ENCODE measurements at places on chromosomes 11 and 22.

DNA sequence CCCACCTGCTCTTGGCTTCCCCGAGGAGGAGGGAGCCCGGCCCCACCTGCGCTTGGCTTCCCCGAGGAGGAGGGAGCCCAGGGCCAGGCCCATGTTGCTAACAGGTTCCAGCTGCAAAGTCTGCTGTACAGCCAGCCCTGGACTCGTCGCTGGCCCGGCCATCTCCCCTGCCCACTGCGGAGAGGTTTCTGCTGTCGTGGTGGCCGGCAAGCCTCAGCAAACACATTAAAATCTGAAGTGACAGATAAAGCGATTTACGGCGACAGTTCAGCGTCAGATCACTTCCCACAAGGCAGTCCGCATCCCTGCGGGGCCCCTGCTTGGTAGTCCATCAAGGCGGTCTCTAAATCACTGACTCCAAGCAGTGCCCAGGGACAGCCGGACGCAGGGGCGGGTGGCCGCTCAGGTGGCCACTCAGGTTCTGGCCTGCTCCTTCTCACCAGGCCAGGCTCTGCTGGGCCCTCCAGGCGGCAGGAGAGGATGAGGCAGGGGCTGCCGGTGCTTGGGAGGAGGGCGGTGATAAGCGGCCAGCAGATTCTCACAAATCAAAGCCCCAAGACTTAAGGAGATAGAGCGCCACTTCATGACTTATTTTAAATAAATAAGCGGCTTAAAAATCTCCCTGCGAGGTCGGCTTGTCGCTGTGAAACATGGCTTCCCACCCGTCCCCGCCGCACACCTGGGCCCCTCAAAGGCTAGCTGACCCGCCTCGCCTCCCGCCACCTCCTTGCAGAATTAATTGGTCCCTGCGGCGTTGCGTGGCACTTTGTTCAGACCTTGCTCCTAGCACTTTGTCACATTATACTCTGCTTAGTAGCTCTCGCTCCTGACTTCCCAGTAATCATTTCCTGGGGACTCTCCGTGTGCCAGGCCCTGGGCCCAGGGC is 21.1 kb downstream of the MACROD1 start:
- no peak for DNase-seq

- no peak for DNase-seq
Observed at GRCh38 chr11:81990659-81991443, 742.8 kb downstream of the FAM181B start.

DNA sequence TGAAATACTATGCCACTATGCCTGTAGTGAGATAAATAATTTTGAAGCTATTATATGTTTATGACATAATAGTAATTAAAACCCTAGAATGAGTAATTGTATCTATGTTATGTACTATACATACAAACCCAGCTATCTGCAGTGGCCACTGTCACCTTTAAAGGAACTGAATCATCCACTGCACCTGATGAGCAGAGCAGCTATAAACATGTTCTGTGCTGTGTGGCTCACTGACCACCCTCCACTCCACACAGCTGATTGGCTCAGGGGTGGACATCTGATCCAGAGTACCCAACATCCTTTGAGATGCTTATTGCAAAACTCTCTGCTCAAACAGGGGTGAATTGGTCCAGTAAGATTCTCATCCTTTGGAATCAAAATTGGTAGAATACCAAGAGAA is 19.2 kb upstream of the RRAS2 start:
- DNase-seq, result no peak

- no peak for DNase-seq
Observed at GRCh38 chr11:46562527-46562926, 31.3 kb downstream of the AMBRA1 start.

DNA sequence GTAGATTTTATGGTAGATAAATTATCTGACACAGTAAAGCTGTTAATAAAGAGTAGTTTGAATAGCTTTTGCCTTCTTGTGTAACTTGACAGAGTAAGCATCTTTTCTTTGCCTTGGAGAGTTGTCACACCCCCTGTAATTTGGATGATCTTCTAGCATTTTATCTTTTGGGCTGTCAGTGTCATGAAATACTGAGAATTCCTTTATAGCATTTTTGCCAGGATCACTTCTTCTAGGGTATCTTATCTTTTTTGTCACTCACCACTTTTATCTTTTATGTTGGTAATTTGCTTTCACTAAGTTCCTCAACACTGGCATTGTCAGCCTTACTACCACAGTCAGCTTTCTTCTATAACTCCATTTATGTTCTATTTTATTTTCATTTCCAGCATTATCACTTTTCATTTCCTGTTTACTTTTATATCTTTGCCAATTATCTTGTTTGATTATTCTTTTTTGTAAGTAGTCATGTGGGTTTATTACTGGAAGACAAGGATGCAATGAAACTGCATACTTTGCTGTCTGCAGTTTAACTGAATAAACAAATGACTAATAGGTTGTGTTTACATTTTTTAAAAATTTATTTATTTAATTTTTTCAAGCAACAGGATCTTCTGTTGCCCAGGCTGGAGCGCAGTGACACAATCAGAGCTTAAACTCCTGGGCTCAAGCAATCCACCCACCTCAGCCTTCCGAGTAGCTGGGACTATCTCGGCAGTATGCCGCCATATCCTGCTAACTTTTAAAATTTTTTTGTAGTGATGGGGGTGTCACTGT is 28.1 kb upstream of the ACAT1 start:
- DNase-seq, result no peak

DNA sequence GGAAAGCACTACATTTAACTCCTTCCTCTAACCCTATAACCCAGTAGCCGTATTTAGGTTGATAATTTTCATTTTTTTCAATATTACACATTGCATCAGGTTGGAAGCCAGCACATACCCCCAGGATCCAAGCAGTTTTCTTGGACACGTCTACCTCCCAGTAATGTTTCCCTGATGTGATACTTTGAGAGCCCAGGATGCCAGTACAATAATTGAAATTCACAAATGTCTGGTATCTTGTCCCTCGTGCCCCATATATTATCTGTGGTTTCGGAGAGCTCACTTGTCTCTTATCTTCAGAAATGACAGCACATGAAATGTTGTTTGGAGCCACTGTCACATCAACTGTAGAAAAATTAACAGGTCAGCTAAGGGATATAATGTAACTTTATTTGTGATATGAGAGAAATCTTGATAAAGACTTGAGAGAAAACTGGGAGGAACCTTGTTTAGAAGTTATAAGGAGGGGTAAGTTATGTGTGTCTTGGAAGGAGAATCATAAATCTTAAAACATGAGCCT is 19.8 kb downstream of the TRIM5 start:
- DNase-seq, result no peak

DNA sequence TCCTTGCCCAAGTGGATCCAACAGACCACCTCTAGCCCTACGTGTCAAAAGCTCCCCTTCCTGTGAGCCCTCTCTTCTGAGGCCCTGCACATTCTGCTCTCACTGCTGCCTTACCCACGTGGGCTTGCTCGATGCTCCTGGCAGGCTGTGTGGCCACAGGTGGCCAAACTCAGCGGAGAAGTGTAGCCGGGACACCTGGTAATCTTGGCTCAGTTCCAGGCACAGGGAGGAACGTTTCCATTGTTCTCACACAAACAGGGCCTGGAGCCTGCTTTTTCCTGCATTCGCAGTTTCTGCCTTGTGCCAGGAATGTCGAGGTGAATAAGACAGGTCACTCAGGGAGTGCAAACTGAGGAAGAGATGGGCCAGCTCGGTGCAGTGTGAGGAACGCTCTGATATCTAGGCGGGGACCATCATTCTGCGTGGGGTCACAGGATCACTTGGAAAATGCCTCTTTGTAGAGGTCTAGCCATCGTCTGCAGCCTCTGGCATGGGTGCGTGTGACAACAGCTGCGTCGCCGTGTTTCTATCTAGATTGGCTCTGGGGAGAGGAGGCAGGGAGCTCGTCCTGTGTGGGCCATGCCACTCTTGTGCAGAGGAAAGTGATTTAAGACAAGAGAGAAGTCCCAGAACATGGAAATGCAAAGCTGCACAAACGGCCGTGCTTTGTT is 127.6 kb upstream of the PARVA start:
- no peak for DNase-seq

GRCh38 chr22:25546751-25547150 is 17.7 kb upstream of the GRK3 start:
- no peak for DNase-seq

DNA sequence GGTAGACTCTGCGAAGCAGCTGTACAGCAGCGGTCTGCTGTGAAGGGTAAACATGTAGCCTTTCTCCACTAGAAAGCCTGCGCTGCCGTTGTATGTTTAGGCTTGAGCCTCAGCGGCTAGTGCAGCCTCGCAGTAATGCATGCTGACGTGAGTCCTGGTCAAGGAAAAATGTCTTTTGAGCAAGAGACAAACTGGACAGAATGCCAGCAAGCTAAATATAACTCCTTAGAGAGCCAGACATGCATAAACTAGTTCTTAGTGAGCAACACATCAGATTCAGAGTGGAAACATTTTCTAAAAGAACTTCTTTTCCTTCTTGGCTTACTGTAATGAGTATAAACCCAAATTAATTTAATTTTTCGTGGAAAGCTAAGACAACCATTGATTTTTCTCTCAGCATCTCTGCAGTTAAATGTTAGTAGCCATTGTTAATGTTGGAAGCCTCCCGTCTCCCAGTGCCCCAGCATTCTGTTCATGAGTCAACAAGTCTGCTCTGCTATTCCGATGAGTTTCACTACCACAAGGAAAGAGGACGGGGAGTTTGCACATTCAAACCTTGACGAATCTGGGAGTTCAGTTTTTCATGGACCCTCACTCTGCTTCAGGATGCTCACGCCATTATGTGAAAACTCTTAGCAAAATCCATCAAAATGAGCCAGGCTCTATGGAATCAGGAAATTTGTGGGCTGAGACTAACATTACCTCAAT is 51.4 kb downstream of the JAM3 start:
- DNase-seq, result no peak

- DNase-seq, result no peak
Observed at GRCh38 chr11:113016905-113017304, 55.7 kb downstream of the NCAM1 start.

- no peak for DNase-seq
Observed at GRCh38 chr11:88293931-88294330, 43.6 kb downstream of the CTSC start.

- no peak for DNase-seq
Observed at GRCh38 chr11:126839496-126839895, 161.1 kb downstream of the KIRREL3 start.

DNA sequence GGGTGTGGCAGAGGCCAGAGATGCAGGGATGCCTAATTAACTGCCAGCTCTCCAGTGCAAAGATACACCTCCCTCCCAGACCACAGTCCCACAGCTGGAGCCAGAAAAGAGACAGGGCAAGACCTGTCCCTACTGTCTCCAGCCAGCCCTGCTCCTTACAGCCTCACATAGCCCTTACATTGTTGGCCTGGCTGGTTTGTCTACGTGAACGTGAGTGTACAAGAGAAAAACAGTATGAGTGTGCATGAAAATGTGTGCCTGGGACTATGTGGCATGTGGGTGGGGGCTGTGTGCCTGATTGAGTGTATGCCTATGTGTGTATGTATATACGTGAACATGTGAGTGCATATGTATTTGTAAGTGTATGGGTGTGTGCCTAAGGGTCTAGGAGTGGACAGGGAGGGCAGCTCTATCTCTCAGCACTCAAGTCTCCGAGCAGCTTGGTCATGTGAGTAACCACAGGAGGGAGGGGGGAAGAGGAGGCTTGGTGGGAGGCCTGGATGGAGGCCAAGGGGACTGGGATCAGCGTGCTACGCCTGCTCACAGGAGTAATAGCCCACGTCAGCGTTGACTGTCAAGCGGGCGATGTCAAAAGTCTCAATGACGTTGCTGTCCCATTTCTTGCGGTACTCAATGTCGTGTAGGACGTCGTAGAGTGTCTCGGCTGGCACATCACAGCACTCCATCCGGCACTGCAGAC is 6.6 kb upstream of the ARAP1 start:
- DNase-seq, result no peak

GRCh38 chr11:44876906-44877305 is 73.8 kb downstream of the TP53I11 start:
- no peak for DNase-seq

- no peak for DNase-seq
Observed at GRCh38 chr11:107265591-107266121, 192.0 kb downstream of the CWF19L2 start.

GRCh38 chr22:46748908-46749675 is 11.0 kb upstream of the CERK start:
- no peak for DNase-seq

DNA sequence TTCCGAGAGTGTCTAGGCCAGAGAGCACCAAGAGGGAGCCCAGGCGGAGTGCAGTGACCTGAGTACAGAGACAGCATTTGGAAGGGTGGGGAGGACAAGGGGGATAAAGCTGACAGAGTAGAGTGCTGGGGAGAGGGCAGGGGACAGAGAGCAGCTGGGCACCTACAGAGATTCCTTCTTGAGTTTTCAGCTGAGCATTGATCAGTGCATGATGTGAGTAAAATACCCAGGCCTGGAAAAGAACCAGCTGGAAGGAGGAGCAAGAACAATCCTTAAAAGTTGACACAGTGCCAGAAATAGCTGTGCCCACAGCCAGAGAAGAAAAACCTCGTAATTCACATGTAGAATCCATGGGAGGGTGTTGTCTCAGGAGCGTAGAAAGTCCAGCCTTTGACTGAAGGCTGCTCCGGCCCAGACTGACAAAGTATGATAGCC is 33.9 kb upstream of the PANX2 start:
- DNase-seq, result no peak

- peak; percentile 63 for DNase-seq
Observed at GRCh38 chr22:27420817-27421361, 380.7 kb downstream of the MN1 start.

DNA sequence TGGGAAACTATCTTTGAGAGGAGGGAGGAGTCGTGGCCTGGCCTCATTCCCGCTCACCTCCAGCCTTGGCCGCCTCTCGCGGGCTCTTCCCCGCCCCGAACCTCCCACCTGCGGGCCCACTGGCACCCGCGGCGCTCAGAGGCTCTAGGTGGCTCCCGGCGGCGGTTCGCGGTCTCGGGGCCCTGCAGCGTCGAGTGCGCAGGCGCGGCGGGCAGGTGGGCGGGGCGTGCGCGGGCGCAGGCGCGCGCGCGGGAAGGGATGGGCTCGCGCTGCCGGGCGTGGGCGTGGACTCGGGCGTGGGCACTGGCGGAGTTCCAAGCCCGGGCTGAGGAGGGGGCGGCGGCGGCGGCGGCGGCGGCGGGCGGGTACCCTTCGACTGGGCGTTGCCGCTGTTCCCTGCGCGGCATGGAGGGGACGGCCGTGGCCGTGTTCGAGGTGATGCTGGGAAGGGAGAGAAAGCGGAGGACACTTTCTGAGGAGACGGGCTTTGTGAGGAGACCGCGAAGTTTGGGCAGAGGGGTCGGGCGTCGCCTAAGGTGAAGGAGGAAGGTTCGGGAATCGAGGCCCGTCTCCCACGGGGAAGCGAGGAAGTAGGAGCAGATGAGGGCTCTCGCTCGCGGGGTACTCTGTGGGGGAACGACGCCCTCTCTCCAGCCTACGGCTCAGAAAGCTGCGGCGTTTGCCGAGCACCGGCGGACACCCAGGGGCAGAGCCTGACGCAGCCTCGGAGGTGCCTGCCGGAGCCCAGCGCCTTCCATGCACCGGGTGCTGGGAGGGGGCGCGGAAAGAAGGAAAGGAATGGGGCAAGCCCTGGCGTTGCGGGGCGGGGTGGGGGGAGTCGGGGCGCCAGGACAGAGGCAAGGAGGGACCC is 15.7 kb upstream of the SPTBN2 start:
- DNase-seq, result no peak

GRCh38 chr11:72816404-72816990 is 2.3 kb downstream of the ATG16L2 start:
- DNase-seq, result no peak
